ENCODE measurements at places on chromosomes 7 and 10.

- peak; percentile 39 for DNase-seq
These were observed 312.0 kb downstream of the WDR37 start for GRCh38 chr10:1367938-1368841.

DNA sequence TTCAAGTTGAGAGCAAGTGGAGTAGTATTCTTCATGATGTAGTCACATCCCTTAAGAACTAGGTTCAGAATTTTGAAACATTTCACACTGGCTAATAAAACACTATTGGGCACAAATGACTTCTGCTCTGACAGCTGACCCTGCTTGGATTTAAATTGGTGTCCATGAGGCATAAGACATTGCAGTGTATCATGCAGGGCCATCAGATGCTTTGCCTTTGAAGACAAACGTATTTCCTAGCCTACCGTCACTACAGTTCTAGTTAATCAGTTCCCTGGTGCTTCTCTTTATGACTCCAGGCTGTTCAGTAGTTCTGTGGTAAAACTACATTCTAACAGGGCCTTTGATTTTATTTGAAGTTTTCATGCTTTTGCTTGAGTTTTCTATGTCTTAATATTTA, 168.5 kb upstream of the ZNF804B start:
- no peak for DNase-seq

DNA sequence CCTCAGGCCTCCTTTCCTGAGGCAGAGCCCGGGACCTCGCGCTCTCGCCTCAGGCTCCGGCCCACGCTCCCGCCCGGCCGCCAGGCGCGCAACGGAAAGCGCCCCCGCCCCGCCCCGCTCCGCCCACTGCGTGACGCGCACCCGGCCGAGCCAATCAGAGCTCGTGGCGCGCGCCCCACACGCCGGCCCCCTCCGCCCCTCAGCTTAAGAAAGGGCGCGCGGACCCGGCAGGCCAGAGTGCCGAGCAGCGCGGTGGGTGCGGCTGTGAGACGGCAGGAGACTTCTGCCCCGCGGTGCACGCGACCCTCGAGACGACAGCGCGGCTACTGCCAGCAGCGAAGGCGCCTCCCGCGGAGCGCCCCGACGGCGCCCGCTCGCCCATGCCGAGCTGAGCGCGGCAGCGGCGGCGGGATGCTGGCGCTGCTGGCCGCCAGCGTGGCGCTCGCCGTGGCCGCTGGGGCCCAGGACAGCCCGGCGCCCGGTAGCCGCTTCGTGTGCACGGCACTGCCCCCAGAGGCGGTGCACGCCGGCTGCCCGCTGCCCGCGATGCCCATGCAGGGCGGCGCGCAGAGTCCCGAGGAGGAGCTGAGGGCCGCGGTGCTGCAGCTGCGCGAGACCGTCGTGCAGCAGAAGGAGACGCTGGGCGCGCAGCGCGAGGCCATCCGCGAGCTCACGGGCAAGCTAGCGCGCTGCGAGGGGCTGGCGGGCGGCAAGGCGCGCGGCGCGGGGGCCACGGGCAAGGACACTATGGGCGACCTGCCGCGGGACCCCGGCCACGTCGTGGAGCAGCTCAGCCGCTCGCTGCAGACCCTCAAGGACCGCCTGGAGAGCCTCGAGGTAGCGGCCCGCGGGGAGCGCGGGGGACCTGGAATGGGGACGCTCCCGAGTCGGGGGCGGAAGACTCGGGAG, at the start of gene NPTX2:
TSS of gene NPTX2 (plus strand) at position 235 of the 909 bp plus-strand sequence. CDS start at position 412, 177 bp downstream.
- DNase-seq = no peak

DNA sequence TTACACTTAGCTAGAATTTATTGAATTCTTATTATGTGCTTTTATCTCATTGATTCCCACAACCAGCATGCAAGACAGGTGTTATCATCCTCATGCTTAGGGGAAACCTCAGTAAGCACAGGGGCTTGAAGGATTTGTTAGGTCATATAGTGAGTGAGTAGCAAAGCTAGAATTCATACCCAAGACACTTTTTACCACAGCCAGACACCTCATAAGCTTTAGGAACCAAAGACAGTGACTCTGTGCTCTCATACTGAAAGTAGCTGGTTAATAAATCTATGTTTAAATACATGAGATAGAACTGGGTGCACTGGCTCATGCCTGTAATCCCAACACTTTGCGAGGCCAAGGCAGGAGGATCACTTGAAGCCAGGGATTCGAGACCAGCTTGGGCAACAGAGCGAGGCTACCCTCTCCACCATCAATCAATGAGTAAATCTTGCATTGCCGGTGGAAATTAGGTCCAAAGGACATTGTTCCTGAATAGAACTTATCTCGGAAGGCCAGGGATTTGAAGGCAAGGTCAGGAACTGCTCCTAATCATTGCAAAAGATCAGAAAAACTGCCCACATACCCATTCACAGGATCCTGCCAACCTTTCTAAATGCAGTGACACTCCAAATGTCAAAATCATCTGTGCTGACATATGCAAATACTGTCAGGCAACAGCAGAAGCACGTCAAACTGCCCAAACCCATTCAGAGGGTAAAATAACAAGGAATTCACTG, 523.5 kb downstream of the PARD3 start:
- no peak for DNase-seq

- DNase-seq = no peak
These were observed 542 bp upstream of the SAMD9L start for GRCh38 chr7:93148727-93149126.

DNA sequence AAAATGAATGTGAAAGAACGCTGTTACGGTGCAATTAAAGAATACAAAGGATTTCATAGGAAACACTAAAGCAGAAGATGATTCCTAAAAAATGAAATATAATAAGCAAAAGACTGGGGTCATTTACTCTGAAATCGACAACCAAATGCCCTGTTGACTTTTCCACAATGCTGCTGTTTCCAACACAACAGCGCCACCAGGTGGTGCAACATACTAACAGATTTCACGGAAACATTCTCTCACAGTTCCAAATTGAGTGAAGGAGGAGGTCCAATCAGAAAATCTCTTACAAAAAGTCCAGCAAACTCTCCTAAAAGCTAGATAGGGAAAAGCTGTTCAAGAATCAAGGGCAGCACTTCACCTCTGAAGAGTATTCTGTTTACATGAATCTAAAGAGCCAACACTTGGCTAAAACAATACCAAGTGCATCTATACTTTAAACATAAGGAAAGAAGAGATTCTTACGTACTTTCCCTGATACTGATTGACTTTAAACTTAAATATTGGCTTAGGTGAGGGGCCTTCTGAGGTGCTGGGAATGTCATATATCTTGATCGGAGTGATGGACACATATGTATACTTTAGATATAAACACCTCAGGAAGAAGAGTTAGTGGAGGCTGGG, 55.9 kb downstream of the UPF2 start:
- DNase-seq = peak; percentile 79

- no peak for DNase-seq
These were observed 18.9 kb downstream of the IFT22 start for GRCh38 chr7:101302641-101303101.

DNA sequence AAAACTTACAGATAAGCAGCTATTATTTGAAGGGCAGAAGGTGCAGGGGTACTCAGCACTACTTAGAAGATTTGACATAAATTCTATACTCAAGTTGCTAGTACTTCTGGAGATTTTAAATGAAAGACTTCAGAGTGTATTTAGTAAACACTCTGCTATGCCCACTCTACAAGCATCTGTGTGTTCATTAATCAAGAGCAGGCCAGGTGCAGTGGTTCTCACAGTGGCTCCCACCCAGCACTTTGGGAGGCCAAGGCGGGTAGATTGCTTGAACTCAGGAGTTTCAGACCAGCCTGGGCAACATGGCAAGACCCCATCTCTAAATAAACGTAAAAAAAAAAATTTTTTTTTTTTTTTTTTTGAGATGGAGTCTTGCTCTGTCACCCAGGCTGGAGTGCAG, 38.9 kb upstream of the TOMM7 start:
- no peak for DNase-seq

GRCh38 chr7:128236924-128237586, 4.0 kb upstream of the LEP start:
- DNase-seq = no peak

GRCh38 chr7:77254429-77254828, 54.8 kb upstream of the FGL2 start:
- DNase-seq = no peak

GRCh38 chr7:43516581-43517342, 66.1 kb upstream of the STK17A start:
- no peak for DNase-seq

- no peak for DNase-seq
These were observed 65.3 kb downstream of the SGCE start for GRCh38 chr7:94590526-94591162.

DNA sequence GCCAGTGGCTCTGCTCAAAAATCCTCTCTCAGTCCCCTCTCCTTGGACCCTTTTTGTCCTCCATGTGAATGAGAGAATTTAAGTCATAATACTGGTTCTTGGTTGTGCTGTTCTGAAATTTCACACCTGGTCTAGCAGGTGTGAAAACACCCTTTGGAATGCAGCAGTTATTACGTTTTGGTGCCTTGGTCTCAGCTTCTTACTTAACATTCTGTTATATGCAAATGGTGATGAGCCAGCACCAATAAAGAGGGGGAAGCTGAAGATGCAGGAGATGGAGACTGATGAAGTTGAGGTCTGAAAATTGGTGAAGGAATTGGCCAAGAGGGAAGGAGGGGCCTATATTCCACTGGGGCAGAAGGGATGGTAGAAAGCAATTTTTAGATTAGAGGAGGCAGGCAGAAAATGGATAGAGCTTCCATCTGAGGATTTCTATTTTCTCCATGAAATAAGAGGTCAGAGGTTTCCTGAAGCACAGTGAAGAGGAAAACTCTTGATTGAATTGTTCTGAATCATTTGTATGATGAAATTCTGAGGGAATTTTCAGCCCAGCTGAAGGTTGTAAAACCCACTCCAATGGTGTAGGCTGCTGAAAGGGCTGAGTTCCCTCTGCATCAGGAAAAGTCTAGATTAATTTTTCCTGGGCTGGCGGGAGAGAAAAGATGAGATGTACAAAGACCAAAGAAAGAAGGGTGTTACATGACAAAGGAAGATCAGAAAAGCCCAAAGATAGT, 94.0 kb upstream of the FAM180A start:
- DNase-seq = no peak

- DNase-seq = no peak
These were observed 4.4 kb upstream of the LZTS2 start for GRCh38 chr10:100995181-100995580.

GRCh38 chr7:105219771-105220160, 169.0 kb downstream of the SRPK2 start:
- DNase-seq = no peak

- DNase-seq = no peak
These were observed 38.8 kb upstream of the SLC35G1 start for GRCh38 chr10:93854975-93855374.

DNA sequence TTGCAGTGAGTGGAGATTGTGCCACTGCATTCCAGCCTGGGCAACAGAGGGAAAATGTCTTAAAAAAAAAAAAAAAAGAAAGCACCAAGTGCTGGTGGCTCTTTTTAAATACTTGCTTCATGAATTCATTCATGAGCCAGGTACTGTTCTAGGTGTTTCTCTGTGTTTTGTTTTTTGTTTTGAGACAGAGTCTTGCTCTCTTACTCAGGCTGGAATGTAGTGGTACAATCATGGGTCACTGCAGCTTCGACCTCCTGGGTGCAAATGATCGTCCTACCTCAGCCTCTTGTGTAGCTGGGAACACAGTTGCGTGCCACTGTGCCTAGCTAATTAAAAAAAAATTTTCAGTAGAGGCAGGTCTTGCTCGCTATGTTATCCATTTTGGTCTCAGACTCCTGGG, 5.3 kb downstream of the STOX1 start:
- DNase-seq = no peak

GRCh38 chr7:139783647-139784385, 6.0 kb upstream of the HIPK2 start:
- no peak for DNase-seq

DNA sequence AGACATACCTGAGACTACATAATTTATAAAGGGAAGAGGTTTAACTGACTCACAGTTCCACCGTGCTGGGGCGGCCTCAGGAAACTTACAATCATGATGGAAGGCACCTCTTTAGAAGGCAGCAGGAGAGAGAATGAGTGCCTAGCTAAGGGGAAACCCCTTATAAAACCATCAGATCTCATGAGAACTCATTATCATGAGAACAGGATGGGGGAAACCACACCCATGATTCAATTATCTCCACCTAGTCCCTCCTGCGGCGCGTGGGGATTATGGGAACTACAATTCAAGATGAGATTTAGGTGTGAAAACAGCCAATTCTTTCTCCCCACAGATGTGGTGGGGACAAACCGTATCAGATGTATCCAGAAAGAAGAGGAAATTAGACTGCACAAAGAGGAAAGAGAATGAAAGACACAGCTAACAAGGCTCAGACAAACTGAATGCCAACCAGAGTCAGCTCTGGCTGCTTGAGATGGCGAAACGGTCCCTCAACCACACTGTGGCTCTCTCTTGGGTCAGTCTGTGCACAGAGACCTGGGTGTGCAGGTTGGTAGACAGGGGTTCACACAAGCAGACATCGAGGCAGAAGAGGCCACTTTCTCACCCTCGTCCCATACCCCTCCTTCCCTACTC, 375.6 kb downstream of the SFMBT2 start:
- DNase-seq = no peak

All from type B pancreatic cell (in vitro differentiated cells).